ENCODE measurements at places on chromosomes 5 and 9.

DNA sequence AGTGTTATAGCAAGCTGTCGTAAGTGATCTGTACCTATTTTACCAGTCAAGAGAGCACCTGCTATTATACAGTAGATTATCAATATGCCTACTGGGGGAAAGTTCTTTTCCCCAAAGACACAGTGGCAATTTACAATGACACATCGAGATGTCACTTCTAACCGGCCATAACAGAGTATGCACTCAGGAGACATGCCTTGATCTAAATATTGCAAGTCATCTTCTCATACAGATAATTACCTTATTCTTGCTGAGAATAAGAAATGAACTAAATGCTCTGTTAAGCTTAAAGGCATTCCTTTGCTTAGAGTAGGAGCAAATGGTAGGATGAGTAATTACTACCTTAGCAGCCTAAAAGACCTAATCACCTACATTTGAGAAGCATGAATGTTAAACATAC, 71.6 kb downstream of the PKD2L2 start:
- DNase-seq = no peak

DNA sequence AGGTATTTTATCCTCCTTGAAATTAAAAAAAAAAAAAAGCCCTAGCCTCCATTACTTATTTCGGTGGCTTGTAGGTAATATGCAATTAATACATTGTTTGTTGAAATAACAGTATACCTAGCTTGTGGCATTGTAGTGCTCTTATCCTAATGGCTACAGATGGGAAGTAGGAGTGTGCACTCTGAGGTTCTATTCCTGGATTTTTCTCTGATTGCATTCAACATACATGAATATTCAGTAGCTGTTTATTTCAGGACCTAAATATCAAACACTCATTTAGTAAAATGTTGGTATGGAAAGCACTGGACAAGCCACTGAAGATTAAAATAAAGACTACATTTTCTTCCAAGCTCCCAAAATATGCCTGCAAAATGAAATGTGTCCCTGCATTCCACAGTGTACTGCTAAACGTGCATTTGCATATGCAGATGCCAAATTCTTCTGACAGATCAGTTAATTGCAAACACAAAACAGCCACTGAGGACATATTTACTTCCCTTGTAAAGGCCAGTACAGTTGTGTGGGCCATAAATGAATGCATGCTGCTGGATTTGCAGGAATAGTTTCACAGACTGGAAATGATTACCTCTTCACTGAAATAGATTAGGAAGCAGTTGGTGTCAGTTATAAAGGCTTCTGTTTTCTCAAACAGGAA, 826.1 kb downstream of the PRELID2 start:
- DNase-seq = no peak

DNA sequence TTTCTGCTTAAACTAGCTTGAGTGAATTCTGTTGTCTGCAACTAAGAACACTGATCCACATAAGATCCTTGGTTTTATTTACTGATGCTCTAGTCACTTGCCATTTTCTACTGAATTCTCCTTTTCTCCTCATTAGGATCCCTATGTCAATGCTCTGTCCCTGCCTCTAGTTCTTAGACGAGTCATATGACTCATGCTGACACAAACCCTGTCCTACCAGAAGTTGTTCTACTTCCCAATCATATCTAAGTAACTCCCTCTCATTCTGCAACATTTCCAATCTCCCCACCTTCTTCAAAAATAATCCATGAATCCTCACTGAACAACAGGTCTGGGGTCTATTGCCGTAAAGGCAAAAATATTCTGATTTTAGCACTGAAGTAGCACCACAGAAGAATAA, 47.1 kb upstream of the DMRT1 start:
- DNase-seq = no peak

GRCh38 chr5:149174847-149175234, 33.5 kb downstream of the ABLIM3 start:
- DNase-seq = no peak

GRCh38 chr5:111063709-111064322, 7.7 kb upstream of the TSLP start:
- DNase-seq = no peak

GRCh38 chr5:56829137-56829908, 14.0 kb downstream of the MAP3K1 start:
- no peak for DNase-seq

DNA sequence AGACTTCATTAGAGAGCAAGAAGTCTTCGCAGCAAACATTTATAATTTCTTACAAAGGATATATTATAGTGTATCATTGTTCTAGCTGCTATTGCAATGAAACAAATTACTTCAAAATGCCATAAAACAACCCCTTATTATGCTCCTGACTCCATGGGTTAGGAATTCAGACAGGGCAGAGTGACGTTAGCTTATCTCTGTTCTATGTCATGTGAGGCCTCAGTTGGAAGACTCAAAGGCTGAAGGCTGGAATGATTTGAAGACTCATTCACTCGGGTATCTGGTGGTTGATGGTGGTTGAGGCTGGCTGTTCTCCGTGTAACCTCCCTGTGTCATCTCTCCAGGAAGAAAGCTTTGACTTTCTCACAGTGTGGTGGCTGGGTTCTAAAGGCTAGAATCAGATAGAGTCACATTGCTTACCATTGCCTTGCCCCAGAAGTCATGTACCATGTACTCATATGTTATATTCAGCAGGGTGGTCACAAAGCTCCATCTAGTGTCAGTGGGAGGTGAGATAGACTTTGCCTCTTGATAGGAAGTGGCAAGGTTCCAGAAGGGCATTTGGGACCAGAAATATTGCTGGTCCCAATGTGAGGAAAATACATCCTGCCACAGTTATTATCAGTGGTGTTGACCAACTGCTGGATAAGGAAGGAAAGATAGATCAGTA, 226.9 kb downstream of the TMEM38B start:
- DNase-seq = no peak

GRCh38 chr5:1262381-1262780, 32.5 kb downstream of the TERT start:
- DNase-seq = no peak

DNA sequence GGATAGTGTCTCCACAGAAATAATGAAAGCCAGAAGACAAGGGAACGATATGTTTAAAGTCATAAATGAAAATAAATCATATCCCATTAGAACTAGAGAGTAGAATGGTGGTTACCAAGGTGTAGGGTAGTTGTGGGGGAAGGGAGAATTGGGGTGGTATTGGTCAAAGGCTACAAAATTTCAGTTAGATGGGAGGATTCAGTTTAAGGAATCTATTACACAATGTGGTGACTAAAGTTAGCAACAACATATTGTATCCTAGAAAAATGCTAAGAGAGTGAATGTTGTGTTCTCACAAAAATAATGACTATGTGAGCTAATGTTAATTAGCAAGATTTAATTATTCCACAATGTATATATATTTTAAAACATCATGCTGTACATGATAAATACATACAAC, 27.8 kb upstream of the LARP1 start:
- no peak for DNase-seq

DNA sequence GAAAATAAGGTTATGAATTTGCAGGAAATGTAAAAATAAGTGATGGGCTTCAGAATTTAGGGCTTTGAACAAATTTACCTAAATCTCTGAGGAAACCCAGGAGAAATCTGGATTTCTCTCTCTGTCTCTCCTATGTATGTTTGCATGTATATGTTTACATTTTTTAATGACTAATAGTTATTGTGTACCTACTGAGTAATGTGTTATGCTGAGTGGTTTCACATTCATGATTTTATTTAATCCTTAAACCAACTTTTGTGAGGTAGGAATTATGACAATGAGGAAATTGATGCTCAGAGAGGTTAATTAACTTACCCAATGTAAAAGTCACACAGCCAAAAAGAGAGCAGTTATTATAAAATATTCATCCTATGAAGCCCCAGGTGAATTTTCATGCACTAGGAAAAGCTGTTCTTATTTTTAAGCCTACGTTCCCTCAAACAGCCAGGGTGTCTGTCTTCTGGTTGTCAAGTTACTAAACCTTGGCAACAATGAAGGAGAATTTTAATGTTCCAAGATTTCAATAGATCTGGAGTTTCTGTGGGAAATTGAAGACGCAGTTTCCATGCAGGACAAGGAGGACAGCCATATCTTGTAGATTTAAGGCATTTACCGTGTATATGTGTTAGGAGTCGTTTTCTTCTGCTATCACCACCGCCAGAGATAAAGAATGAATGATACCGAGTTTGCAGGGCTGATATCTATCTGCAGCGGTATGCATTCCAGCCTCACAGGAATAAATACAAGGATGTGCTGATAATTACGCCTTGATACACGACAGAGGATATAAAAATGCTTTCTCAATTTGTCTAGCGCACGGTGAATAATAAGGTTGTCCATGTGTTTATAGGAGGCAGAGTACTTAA, 484.8 kb downstream of the ZSWIM6 start:
- no peak for DNase-seq

GRCh38 chr5:146027751-146028150, 77.6 kb downstream of the PLAC8L1 start:
- DNase-seq = no peak

DNA sequence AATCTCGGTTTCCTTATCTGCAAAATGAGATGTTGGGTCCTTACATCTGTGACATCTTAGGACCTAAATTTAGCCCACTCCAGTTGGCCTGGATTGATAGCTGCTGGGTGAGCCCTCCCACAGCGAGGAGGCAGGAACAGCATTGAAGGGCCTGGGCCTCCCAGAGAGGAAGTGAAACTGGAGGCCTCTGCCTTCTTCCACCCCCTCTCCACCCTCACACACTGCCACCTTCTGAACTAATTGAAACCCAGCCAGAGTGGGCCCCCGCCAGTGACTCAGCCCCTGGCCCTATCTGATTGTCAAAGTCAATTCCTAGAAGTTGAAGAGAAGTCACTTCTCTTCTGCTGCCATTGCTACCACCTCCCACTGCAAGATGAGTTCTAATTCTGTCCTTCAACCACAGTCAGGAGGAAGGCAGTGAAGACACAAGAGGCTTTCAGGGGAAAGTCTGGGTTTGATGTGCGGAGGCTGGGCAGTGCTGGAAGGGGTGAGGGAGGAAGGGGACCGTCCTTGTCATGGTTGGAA, 55.2 kb upstream of the NEK6 start:
- no peak for DNase-seq

DNA sequence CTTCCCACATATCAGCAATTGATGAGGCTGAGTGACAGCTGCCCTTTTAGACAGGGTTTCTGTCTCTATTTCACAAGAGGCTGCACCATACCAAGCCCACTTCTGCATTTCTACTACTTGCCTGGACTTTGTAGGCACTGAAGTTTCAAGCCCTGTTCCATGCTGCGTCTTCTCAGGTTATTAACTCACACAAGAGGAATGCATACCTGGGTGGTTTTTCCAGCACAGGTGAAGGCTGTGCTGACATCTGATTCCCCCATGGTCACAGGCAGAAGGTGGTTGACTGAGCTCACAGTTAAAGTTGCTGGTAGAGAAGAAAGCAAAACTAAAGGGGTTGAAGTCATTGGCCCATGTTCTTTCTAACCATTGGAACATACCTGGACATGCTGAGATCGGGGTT, 86.6 kb downstream of the MAMDC2 start:
- DNase-seq = no peak

DNA sequence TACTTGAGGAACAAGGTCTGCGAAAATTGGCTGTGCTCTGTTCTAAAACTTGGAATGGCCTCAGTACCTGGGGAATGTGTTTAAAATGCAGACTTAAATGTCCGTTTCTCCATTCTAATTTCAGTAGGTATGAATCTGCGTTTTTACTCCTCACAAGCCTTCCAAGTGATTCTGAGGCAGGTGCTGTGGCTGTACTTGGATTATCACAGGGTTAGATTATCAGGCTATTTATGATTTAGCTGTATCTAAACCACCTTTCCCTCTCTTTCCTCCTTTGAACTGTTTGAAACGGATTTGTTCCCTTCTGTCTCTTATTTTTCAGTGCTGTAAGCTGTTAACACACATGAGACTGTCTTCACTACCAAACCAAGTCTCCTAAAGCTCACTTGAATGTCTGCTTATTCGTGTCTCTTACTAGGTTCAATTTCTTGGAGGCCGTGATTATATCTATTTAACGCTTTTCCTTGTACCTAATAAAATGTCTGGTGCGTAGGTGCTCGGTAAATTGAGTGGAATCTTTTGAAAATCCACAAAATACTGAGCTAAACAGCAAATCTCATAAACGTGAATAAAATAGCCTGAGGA, 714 bp upstream of the CETN3 start:
- DNase-seq = no peak

- no peak for DNase-seq
Measured at GRCh38 chr9:110592044-110592830, 12.7 kb upstream of the SVEP1 start.

DNA sequence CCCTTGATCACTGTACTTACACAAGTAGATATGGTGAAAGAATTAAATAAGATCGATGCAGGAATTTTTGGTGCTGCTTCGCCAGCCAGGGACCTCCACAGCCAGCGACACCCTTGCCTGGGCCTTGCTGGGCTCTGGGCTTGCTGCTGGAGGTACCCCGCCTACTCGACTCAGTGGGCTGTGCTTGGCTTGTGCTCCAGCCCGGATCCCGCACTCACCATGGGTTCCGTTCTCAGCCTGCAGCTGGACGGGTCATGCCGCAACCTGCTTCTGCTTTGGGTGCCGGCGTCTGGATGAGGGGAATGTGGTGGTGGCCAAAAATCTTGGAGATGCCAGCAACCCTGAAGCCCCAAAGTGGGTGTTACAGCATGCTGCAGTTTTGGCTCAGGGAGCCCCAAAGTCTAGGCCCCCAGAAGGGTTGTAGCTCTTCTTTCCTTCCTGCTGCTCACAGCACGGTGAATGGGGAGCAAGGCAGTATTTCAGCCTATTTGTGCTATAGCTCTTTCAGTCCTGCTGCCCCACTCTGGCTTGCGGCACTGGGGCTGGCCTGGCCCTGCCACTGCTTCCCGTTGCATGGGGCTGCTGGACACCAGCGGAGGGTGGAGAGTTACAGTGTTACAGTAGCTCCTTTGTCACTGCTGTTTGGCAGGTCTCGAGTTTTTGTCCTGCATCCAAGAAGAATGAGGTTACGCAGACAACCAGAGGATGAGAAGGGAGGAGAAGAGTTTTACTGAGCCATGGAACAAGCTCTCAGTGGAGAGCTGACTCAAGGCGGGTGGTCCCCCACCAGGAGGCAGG, 48.0 kb downstream of the TARS1 start:
- no peak for DNase-seq

DNA sequence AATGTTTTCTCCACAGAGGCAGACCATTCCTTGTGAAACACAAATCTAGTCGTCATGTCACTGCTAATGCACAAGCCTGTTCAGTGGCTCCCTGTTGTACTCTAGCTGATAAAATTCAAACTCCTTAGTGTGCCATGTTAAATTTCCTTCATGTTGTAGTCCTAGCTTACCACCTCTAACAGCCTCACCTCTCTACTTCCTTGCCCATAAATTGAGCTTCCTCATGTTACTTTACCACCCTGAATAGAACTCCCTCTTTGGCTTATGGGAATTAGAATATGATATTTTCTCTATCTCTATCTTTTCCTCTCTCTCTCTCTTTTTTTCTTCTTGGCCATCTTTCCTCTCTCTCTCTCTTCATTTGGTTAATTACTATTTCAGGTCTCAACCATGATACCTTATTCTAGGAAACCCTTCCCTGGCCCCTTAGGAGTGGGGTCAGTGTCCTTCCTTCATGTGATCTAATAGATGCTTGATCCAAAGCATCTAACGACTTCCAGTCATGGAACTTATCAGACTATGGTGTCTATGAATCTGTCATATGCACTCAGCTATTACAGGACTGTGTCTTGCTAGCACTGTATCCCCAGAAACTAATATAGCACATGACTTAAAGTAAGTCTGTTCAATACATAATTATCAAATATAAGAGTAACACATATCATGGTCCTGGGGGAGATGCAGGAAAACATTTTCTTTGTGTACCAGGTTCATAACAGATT, 31.5 kb upstream of the ALDH1A1 start:
- no peak for DNase-seq
